ENCODE measurements at places on chromosomes 16 and 17. TPM values are rescaled to one million over a fixed set of nuclear protein-coding genes. Genes with fewer than 3 reads are reported as not detected.

The NAT9 gene
- 46.8 TPM for total RNA-seq

The CA7 gene
- not detected for total RNA-seq

The GNGT2 gene
- total RNA-seq: not detected

The NPIPA5 gene
- 2.1 TPM for total RNA-seq

The JPH3 gene
- total RNA-seq: 1.7 TPM

The GRAPL gene
- not detected for total RNA-seq

The TAC4 gene
- total RNA-seq: not detected

The RASD1 gene
- total RNA-seq: 5.6 TPM

The KRTAP4-4 gene
- total RNA-seq: not detected

The CHST5 gene
- not detected for total RNA-seq

The COPRS gene
- total RNA-seq: 616 TPM

The CORO6 gene
- 1.2 TPM for total RNA-seq

The PHAF1 gene
- total RNA-seq: 5.6 TPM

The IST1 gene
- total RNA-seq: 93.5 TPM

The TBC1D3 gene
- total RNA-seq: not detected

The ATAD5 gene
- 7.6 TPM for total RNA-seq

The ITGAD gene
- not detected for total RNA-seq

The C16orf87 gene
- total RNA-seq: 32.5 TPM

The RAC3 gene
- total RNA-seq: 18.2 TPM

The HMOX2 gene
- 62.7 TPM for total RNA-seq

The DDX42 gene
- 83.3 TPM for total RNA-seq

The KRTAP3-1 gene
- not detected for total RNA-seq

The CDH5 gene
- 1.8 TPM for total RNA-seq

The PRKCB gene
- total RNA-seq: not detected

The KRTAP1-5 gene
- total RNA-seq: 1.2 TPM

The MMP25 gene
- total RNA-seq: not detected

The C17orf100 gene
- total RNA-seq: 2.9 TPM

The CCL11 gene
- total RNA-seq: not detected

The CCDC200 gene
- not detected for total RNA-seq

The SLC6A2 gene
- not detected for total RNA-seq

The POLR2A gene
- 16.2 TPM for total RNA-seq

Data from MG63 (cell line).